ENCODE measurements at places on chromosomes 7 and 10.

GRCh38 chr10:65313406-65313805 lies 1612.4 kb upstream of the LRRTM3 start:
- no peak for DNase-seq

GRCh38 chr10:2460812-2461211 lies 606.5 kb upstream of the PFKP start:
- no peak for DNase-seq

GRCh38 chr10:79380946-79381721 lies 33.9 kb downstream of the PPIF start:
- no peak for DNase-seq

GRCh38 chr10:64598600-64598999 lies 1077.4 kb downstream of the REEP3 start:
- DNase-seq, result no peak

DNA sequence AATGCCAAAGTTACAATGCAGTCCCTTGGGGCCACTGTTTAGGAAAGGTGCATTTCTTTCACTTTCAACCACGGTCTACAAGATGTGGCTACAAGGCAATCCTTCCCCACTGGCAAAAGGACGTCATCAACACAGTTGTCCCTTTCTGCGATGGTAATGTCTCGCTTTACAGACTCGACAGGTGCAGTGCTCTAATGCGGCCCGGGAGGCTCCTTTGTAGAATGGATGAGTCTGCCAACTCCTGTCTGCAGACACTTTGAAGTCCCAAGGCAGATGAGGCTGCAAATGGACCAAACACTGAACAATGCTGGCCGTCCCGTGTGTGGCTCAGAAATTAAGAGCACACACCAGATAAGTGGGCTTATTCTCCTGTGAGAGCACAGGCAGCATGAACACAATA lies 133.7 kb downstream of the PIP4K2A start:
- no peak for DNase-seq

- peak; percentile 80 for DNase-seq
Observed at GRCh38 chr10:110207011-110207804, at the start of gene MXI1. TSS of gene MXI1 (plus strand) at chr10:110207605. CDS start at chr10:110207809, 204 bp downstream.

DNA sequence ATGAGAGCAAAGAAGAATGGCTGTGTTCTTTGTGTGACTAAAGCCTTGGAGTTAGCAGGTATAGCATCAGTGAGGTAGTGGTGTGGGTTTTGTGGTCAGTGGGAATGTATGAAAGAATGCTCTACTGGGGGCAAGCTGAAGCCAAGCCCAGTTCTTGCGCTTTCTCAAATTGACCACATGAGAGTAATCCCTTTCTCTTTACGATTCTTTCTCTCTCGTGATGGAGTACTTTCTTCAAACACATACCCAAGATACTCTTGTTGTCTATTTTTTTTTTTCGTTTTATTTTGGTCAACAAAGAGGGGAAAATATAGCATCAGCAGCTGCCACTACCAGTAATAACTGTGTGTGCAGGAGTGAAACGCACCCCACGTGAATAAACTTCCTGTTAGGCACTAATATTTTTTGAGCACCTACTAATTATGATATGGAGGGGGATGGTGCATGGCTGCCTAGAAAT lies 8.4 kb upstream of the PANK1 start:
- DNase-seq, result peak; percentile 37

DNA sequence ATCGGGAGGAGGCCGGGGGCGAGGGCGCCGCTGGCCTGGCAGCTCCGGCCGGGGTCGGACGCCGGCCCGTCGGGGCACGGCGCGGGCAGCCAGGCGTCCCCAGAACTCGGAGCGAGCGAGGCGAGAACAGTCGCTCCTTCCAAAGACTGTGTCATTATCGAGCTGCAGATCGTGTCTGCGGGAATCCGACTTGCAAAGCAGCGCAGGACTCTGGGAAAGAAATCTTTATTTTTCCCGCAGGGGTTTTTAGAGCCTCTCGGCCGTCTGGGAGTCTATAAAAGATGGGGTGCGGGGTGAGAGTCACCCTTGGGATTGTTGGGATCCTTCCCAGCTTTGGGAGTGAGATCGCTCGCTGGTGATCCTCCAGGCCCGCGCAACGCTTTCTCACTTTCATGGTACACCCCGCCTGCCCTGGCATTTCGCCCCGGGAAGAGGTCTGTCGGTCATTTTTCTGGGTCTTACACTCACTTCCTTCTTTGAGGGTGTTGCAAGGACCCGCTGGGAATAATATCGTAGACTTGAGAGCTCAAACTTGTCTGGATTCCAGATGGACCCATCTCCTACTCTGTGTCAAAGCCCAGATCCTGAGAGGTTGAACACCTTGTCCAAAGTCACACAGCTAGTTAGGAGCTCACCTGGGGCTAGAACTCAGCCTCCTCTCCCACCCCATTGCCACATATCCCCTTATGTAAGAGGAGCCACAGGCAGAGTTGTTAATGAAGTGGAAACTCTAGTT lies 1.0 kb downstream of the UBTD1 start:
- peak; percentile 78 for DNase-seq

DNA sequence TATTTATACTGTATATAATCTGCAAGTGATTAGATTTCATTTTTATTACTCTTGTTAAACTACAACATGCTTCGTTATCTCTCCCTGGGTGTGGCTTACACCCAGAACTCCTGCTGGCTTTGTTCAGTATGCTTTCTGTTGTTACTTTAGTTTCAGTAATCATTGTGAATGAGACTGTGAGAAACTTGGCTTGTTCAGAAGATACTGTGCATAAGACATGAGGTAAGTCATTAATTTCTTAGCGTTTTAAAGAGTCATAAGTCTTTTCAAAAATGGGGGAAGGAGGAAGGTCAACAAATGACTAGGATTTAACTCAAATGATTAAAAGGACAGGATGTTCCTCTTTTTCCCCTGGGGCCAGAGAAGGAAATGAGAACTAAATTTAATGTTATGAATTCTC lies 11.6 kb upstream of the ADD3 start:
- DNase-seq, result peak; percentile 46

- DNase-seq, result no peak
Observed at GRCh38 chr7:11247545-11247944, 273.9 kb downstream of the PHF14 start.

- no peak for DNase-seq
Observed at GRCh38 chr7:55131142-55131929, 112.5 kb downstream of the EGFR start.

GRCh38 chr10:63352976-63353375 lies 112.8 kb downstream of the JMJD1C start:
- no peak for DNase-seq

GRCh38 chr10:110708776-110709443 lies 64.8 kb downstream of the RBM20 start:
- no peak for DNase-seq

- no peak for DNase-seq
Observed at GRCh38 chr7:87013136-87013839, 46.2 kb downstream of the ELAPOR2 start.

DNA sequence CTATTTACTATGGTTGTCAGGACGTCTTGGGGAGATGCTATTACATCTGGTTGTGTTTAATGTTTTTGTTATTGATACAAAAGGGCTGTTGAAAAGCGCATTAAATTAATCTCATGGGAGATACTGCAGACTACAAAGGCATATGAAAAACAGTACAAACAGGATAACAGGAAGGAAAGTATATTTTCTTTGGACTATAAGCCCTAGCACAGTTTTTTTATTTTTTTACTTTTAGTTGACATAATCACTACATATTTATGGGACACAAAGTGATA lies 341.3 kb downstream of the ARL4A start:
- no peak for DNase-seq

DNA sequence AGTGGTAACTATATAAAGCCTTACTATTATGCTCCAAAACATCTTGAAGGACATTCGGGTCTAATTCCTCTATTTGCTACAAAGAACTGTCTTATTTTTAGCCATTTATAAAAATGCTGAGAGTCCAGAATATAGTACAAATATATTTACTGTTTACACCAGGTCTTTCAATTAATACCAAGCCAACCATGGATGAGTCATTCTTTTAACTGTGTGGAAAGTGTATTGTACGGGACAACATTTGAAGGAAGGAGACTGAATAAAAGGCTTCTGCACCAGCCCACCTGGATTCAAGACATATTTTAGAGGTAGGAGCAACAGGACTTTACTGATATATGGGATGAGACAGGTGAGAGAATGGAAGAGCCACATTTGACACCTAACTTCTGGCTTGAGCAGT lies 35.4 kb downstream of the MASTL start:
- no peak for DNase-seq

DNA sequence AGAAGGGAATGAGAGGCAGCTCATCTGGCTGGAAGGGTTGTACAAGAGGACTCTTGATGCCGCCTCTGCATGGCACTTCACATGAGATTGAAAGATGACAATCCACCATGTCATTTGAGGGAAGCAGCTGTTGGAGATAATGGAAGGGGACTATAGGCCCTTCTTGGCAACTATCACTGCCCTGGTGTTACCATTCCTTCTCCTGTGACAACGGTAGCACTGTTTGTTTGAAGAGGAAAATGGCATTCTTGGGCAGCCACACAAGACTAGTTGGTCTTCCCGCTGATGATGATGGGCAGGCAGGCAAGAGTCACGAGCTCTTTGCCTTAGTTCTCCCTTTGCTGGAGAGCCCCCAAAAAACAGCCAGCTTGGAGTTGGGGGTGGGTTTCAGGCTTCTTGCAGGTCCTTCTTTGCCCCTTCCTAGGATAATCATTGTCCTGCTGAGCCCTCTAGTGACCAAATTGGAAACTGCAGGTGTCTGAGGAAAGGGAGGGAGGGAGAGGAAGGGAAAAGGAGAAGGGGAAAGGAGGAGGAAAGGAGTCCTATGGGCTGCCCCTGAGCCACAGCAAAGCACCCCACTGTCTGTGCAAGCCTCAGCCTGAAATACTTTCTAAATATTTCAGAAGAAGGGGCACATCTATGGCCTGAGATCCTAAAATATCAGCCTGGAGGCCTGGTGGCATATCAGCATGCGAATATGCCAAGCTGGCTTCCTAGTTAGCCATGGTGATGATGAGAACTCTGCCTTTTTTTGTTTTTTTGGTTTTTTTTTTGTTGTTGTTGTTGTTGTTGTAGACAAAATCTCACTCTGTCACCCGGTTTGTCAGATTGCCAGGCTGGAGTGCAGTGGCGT lies 165.6 kb upstream of the KMT2E start:
- DNase-seq, result peak; percentile 52

DNA sequence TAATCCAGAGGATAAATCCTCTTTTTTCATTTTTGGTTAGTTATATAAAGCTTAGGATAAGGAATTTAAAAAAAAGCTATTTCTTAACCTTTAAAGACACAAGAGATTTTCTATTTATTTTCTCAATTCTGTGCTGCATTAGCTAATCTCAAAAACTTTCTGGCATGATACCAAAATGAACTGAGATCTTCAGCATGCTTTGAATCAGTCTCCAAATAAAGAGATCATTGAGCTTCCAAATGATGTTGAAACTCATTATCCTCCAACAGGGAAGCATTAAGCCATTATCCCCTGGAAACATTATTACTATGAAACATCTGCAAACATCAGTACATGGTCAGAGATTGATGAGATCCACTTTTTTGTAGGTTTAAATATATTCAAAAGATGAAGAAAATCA lies 350.3 kb upstream of the TEX47 start:
- DNase-seq, result no peak

DNA sequence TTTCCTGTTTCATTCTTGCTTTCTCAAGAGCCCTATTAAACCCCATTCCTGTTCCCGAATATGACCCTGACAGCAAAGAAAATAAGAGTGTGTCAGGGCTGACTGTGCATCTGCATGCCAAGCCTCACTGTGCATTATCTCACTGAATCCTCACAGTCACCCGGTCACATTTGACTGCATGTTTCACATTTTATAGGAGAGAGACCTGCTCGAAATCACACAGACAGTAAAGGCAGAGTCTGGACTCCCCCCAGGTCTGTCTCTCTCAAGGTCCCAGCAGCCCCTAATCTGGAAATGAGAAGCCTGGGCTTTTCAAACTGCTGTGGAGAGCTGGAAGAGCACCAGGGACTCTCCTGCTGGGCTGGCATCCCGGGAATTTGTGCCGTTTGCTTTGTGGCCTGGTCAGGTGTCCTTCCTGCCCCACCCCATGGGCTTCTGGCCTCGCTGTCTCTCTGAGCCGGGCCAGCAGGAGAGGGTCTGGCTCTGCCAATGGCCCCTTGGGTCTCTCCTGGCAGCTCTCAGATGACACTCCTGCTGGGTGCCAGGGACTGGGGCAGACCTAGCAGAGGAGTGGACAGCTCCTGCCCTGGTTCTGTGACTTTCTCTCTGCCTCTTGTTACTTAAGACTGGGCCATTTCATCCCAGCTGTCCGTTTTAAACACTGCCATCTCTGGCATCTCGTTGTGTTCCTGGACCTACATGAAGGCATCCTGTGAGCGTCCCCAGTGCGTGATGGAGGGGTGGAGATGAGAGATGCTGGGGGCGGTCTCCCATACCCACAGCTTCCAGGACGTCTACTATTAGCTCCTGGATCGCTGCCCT lies 173.6 kb downstream of the ARHGAP12 start:
- DNase-seq, result peak; percentile 77

DNA sequence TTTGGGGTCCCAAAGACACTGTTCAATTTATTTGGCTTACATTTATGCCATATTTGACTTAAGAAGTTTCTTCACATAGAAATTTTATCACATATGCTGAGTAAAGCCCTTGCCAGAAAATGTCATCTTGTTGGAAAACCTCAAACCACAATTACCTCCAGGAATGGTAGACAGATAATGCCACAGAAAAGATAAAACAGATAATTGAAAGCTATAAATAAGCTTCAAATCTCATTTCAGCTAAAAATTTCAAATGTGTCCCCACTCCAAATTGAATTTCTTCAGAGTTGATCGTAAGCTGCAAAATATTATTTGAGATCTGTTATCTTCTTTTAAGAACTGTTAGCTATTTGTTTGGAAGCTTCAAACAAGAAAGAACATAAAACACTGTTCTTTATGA lies 176.4 kb upstream of the PTN start:
- peak; percentile 37 for DNase-seq

GRCh38 chr7:1284743-1285458 lies 52.2 kb downstream of the UNCX start:
- DNase-seq, result no peak

- no peak for DNase-seq
Observed at GRCh38 chr7:16350634-16351033, 70.7 kb downstream of the CRPPA start.

GRCh38 chr10:2494399-2494798 lies 572.9 kb upstream of the PFKP start:
- no peak for DNase-seq

Data from EH (cell line).